ENCODE measurements at places on chromosomes 4 and X.

DNA sequence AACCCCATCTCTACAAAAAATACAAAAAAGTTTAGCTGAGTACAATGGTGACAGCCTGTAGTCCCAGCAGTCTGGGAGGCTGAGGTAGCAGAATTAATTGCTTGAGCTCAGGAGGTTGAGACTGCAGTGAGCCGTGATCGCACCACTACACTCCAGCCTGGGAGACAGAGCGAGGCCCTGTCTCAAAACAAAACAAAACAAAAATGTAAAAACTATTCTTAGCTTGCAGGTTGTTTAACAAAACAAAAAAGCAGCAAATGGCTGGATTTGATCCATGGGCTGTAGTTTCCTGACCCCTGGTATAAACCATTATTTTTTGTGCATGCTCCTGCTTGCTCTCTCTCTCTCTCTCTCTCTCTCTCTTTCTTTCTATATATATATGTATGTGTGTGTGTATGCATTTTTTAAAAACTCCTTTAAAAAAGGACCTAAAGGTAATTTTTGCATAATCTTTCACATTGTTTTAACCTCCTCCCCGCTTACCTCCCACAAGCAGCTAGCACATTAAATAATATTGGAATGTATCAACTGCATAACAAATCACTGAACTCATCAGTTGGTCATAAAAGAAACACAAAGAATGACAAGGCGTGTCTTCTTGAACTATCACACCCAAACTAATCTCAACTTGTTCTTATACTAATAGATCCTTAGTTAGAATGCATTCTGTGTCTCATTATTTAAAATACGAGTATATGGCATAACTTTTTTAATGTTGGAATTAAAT is 4.8 kb downstream of the AREG start:
- DNase-seq: no peak

GRCh38 chrX:69196666-69197065 is 31.4 kb upstream of the PJA1 start:
- DNase-seq: no peak

- DNase-seq: no peak
Measured at GRCh38 chr4:186483656-186484055, 71.7 kb downstream of the MTNR1A start.

GRCh38 chr4:168212656-168213055 is 105.9 kb downstream of the DDX60 start:
- DNase-seq: no peak

DNA sequence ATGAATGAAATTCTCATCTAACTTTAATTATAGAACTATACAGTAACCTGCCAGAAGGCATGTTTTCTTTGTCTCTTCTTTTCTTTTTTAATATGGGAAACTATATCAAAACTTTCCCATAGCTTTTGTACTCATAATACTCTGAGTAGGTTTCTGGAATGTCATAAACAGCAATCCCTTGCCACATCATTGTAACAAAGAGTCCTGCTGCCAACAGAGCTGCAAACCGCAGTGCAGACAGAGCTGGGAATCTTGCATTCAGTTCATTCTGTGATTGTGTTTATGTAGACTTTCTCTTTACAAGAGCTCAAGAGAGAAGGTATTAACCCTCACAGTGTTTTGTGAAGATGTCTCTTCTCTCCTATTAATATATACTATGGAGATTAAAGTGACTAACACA is 304.4 kb upstream of the SLIT2 start:
- no peak for DNase-seq

- DNase-seq: no peak
Measured at GRCh38 chr4:170306208-170306607, 216.5 kb upstream of the AADAT start.

- DNase-seq: no peak
Measured at GRCh38 chrX:40671126-40671525, 23.8 kb upstream of the CXorf38 start.

DNA sequence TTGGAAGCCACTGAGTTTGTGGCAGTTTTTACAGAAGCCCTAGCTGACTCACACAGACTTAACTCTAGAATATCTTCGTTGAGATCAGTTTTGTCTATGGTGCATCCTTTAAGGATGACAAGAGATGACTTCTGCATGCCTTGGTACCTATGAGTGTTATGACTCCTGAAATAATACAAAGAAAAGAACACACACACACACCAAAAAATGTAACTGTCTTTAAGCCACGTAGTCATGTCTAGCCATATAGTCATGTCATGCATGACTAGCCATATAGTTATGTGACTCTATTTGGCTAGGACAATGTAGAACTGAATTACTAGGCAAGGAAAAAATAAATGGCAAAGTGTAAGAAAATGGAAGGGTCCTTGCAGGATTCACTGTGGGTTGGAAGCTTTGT is 447.8 kb downstream of the NLGN4X start:
- no peak for DNase-seq

DNA sequence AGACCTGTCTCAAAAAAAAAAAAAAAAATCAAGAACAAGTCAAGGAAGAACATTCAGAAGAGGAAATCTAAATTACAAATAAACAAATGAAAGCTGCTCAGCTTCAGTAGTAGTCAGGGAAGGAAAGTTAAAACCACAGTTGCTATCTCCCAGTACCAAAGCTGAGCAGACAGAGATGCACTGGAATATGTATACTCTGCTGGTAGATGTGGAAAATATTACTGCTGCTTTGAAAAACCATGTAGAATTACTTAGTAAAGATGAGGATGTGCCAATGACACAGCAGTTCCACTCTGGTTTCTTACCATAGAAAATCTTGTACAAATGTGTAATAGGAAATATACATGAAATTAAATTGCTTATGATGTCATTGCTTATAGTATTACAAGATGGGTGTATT is 25.1 kb upstream of the PRKX start:
- DNase-seq: no peak

- DNase-seq: no peak
Measured at GRCh38 chr4:141524116-141524515, 112.3 kb upstream of the IL15 start.

- DNase-seq: no peak
Measured at GRCh38 chr4:74433043-74433442, 11.9 kb upstream of the AREG start.

DNA sequence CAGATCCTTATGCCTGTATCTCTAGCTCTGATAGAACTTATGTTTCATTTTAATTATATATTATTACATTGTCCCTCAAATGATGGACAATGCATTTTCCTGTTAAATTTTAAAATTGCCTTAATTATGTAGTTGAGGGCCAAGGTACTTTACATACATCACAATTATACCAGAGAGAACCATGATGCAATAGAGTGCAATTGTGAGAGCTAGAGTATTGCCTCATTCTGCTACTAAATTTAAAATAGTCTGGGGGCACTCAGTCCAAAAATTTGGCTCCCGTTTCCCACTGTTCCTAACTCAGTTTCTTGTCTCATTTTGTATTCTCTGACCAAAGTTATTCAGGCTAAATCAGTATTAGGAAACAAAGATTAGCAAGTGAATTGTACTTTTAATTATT is 378.5 kb upstream of the ZFP42 start:
- DNase-seq: no peak

DNA sequence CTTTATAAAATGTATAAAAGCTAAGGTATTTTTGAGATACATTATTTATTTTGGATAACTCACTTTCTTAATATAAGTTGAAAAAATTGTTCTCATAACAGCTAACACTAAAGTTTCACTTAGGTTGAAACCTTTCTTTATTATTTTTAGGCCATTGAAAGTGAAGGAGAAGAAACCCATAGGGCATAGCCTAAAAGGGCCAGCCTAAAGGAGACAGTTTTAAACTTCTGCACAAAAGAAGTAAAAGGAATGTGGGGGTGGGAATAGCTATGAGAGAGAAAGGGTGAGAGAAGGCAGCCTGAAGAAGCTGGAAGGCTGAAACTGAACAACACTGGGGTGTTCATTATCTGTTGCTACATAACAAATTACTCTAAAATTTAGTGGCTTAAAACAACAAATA is 57.6 kb upstream of the RAPGEF2 start:
- DNase-seq: no peak

GRCh38 chrX:30714138-30714537 is 60.9 kb downstream of the GK start:
- no peak for DNase-seq

GRCh38 chrX:102863735-102864134 is 73.3 kb upstream of the RAB40AL start:
- peak; percentile 74 for DNase-seq

DNA sequence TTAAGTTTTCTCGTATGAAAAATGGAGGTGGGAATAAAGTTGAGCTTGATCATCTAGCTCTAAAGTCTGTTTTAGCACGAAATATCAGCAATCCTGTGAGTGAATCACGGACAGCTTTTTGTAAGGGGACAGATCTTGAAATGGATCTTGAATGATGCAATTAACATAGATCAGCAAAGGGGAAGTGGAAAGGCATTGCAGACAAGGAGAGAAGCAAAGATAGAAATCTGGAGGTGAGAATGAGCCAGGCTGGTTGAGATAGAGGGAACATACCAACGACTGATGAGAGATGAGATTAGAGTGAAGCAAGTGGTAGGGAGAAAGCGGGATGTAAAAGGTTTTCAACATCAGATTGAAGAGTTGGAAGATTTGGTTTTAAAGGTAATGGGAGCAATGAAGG is 4.6 kb upstream of the DGKK start:
- no peak for DNase-seq

DNA sequence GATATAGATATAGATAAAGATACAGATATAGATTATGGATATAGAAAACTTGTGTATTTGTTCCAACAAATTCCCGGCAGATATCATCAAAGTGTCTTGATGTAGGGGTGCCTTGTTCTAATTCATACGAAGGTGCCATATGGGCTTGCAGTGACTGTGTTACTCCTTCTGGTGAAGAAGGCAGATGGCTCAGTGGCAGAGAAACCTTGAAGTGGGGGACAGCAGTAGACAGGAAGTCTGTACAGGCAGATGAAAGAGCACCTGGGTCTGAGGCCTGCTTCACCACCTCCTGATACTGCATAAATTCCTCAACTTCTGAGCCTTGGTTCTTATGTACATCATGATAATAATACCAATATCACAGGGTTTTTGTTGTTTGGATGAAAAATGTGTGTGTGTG is 179.5 kb upstream of the GATB start:
- DNase-seq: no peak

DNA sequence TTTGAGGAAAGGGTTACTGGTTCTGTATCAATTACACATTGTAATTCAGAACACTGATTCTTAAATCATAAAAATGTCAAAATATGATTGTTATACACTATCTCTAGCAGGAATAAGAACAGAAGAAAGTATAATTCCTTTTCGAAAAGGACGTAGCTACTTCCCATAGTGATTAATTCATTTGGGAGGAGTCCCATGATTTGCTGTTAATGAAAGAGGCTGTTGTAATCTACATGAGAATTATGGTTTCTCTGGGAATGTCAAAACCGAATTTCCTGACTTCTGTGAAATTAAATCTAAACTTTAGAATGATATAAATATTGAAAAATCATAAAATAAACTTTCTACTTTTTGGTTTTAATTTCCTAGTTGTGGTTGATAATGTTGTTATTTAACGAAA is 191.1 kb upstream of the ETNPPL start:
- no peak for DNase-seq

- no peak for DNase-seq
Measured at GRCh38 chr4:121791481-121791880, 9.6 kb upstream of the EXOSC9 start.

DNA sequence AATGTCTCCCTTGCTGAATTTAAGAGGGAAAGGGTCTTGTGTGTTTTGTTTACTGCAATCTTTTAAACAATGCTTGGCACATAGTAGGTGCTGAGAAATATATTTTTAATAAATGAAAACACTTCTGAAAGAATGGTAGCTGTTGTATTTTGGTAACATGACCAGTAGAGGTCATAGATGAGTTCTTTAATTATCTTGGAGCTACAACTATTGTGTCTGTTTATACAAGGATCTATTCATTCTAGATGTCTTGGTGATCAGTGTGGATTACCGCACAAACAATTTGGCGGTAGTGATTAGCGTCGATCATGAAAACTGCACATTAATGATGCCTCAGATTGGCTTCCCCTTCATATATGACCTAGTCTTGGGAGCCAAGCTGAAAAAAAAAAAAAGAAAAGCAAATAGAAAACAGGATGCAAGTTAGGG is 21.4 kb upstream of the SCRG1 start:
- no peak for DNase-seq

DNA sequence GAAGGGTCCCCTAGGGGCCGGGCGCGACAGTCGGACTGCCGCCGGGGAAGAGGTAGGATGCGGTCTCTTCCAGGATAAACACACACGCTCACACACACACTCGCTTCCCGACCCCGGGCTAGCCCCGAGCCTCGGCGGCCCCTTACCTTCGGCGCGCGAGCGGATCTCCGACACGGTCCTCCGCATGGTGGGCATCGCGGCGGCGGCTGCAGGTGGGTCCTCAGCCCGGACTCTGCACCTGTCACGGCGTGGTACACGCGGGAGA is 294 bp downstream of the ATP8A1 start:
- DNase-seq: no peak

DNA sequence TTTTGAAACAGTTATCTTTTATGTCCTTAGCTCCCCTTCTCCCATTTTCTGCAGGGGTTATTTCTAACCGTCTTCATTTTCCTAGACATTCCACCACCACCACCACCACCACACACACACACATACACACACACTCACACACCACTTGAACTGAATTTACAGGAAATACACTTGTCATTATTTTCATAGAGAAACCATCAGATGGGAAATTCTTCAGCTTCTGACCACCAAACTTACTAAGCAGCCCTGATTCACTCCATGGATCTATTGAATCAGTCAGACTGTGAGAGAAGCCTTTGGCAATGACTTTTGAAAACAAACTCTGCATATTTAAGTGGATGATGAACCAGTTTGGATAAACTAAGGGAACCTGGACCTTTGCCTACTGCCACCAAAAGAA is 210.1 kb upstream of the NHS start:
- no peak for DNase-seq

DNA sequence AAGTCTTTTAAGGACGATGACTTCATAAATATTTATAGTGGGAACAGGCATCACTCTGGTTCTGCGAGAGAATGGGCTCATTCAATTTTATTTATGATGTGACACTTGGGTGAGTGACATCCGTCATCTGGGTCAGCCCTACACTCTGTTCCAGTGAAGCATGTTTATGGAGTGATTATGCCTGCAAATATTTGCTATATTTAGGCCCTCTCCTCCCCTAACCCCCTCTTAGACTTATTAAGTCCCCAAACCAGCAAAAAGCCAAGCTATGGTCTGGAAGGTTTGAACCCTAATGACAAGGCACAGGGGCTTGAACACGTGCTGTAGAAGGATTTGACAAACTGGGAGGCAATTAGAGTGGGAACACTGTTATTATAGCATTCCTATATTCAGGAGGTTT is 55.9 kb downstream of the C4orf51 start:
- DNase-seq: no peak

- DNase-seq: no peak
Measured at GRCh38 chr4:39568805-39569204, 41.6 kb upstream of the UGDH start.

- no peak for DNase-seq
Measured at GRCh38 chr4:174483792-174484191, 38.5 kb downstream of the HPGD start.
